ENCODE measurements at places on chromosomes 16 and 17.
A peak's percentile ranks its signal among the peaks of the same experiment; 100 is the strongest.

GRCh38 chr17:36942631-36943125 is 5.4 kb downstream of the LHX1 start:
- DNase-seq: no peak

DNA sequence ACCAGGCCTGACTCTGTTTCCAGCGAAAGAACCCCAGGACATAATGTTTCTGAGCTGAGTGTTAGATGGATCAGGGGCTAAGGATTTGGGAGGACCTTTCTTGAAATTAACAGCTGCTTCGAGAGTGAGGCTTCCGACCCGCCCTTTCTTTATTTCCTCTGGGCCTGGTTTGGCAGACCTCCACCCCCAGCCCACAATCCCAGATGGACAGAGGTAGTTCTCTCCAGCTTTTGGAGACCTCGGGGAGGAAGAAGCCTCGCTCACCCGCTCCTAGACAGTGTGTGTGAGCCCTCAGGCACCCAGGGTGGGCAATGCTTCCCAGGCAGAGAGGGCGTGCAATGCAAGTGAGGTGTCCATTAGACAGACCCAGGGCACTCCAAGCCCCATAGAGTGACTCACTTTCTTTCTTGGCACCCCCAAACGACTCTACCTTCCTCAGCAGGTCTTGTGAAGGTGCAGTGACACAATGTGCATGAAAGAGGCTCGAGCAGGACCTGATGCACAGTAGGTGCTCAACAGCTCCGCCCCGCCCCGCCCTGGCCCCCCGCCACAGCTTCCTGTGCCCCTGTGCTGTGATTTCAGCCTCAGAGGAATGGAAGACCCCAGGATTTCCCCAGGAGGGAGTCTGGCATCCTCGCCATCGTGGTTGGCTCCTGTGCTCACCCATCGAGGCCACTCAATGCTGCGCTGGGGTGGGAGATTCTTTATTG is 50.7 kb upstream of the TOB1 start:
- no peak for DNase-seq

DNA sequence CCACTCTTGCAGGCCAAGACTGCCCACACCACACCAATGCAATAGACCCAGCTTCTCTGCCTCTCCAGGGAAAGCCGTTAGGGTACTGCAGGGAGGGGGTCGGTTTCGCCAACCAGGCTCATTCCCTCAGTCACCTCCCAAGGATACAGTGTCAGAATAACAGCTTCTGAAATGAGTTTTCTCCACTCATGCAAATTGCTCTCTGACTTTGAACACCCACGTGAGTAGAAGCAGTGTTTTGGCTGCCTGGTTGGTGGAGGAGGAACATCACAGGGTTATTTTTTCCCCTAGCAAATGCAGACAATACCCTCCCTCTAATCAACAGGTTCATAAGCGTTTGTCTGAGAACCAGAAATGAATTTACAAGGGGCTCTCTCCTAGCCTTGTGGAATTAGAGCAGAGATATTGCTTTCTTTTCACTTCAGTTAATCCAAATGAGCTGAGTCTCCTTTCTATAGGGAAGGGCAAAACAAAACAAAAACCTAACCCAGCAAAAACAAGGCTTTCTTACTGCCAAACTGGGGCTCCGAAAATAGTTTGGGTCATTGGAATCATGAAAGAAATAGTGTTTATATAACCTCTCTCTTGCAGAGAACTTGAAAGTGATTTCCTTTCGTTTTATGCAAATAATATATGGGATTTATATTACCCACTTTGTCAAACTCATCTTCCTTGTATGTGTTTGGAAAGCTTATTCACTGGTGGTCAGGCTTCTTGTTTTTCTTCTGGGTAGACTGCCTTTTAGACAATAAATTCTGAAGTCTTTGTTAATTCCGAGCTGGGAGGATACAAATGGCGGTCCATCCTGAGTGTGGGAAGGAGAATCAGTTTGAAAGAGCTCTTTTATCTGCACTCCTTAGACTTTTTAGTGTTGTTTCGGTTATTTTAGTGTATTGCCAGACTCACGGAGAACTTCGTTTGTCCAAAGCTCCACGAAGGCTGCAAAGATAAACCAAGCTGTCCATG is 229.9 kb downstream of the MSI2 start:
- DNase-seq: no peak

- DNase-seq: no peak
Observed at GRCh38 chr16:80837533-80838147, 33.2 kb upstream of the CDYL2 start.

DNA sequence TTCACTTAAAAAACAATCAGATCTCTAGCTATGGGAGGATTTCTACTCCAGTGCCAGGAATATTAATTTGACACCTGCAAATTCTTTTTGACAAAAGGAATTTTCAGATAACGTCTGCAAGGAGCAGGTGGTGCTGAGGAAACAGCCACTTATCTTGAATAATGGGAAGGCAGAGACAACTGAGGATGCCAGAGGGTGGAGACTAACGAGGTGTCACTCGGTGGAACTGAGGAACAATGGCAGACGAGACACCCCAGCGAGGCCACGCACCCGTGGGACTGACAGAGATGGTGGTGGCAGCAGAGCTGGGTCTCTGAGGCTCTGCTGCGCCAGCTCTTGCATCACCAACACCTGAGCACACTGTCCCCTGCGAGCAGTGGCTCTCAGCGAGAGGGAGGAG is 42.2 kb downstream of the VAC14 start:
- no peak for DNase-seq

DNA sequence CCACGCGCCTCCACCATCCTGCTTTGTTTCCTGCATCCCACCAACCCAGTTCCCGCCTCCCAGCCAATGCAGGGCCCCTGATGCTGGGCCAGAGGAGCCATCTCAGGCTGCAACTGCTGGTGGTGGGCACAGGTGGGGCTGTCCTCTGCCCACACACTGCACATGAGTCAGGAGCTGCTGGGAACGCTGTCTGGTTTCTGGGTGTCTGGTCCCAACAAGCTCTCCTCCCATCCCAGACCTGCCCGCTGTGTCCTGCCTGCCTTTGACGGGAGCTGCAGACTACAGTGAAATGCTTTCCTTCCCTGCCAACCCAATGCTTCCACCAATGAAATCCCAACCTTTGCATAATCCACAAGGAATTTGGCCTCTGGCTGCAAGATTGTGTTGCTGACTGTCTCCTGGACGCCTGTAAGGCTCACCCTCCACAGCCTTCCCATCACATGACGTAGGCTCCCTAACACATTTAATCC is 98.9 kb downstream of the N4BP1 start:
- DNase-seq: no peak

DNA sequence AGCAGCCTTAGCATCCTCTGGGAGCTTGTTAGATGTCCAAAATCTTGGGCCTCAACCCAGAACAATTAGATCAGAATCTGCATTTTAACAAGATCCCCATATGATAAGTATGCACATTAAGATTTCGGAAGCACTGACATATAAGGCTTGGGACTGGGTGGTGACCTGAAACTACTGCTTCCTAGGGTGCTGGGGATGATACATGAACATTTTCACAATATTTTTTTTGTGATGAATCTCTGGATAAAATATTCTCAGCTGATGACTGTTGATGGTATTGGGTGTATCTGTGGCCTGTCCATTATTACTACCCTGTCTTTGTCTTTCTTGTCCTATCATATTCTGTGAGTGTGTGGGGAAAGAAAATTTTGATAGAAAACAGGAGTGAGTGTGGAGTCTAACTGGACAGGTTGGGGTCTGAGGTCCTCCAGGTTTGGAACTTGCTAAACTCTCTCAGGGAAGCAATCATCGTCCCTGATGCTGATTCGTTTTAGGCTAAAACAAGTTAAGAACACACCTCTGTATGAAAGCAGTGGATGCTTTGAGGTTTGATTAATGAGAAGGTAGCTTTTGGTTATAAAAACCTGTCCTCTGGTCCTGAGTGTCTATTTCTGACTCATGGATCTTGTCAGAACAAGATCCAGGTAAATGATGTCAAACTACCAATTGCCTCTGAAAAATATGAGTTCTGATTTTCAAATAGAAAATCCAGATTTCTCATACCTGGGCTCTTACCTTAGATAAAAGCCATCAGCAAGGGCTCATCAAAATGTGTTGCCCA is 23.2 kb downstream of the KRT23 start:
- no peak for DNase-seq

- no peak for DNase-seq
Observed at GRCh38 chr16:55250701-55251100, 73.3 kb upstream of the IRX6 start.

GRCh38 chr16:5649762-5650743 is 552.5 kb upstream of the EEF2KMT start:
- DNase-seq: no peak

GRCh38 chr17:7325031-7325528 is 4.1 kb downstream of the NEURL4 start:
- no peak for DNase-seq

- no peak for DNase-seq
Observed at GRCh38 chr17:44351464-44351863, 6.4 kb downstream of the GRN start.

DNA sequence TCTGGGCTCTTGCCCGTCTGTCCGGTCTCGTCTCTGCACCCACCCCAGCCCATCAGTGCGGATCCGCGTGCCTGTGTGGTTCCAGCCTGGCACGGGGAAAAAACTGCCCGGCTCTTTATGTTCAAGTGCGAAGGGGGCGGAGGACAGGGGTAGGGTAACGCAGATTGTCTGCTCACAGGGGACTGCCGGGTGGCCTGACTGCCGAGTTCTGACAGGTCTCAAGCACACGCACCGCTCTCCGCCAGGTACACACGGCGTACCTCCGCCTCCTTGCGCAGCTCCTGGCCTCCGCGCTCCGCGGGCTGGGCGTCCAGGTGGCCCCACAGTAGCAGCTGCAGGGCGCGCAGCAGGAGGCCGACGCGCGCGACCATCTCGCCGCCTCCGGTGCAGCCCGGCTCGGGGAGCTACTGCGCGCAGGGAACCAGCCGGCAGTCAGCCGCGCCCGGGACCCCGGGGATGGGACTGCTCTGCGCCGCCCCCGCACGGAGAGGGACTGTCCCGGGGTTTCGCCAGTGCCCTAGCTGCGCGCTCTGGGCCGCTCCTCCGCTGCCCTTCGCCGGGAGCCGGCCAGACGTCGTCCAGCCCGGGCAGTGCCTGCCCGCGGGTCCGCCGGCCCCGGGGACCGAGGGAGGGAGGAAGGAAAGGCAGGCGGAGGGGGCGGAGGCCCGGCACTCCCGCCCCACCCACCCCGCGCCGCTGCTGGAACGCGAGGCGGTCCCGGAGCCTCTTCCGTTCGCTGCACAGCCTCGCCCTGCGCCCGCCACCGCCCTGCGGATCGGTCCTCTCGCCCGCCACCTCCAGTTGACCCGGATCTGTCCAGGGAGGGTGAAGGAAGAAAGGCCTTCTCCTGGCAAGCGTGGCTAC is at the start of gene MMP28:
Gene MMP28 (minus strand): TSS at position 635 of the 864 bp plus-strand sequence. CDS start 264 bp downstream, at position 371.
- peak; percentile 8 for DNase-seq

DNA sequence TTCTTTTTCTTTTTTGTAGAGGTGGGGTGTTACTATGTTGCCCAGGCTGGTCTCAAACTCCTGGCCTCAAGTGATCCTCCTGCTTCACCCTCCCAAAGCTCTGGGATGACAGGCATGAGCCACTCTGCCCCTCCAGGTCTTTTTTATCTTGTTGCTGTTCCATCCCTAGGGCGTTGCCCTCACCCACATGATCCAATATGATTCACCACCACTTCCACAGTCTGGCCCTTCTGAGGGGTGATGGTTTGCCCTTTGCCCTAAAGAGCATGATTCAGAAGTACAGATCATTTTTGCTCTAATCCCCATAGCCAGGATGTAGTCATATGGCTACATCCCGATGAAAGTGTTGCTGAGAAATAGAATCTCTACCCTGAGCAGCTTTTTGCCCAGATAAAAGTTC is 18.8 kb downstream of the STX4 start:
- DNase-seq: no peak

DNA sequence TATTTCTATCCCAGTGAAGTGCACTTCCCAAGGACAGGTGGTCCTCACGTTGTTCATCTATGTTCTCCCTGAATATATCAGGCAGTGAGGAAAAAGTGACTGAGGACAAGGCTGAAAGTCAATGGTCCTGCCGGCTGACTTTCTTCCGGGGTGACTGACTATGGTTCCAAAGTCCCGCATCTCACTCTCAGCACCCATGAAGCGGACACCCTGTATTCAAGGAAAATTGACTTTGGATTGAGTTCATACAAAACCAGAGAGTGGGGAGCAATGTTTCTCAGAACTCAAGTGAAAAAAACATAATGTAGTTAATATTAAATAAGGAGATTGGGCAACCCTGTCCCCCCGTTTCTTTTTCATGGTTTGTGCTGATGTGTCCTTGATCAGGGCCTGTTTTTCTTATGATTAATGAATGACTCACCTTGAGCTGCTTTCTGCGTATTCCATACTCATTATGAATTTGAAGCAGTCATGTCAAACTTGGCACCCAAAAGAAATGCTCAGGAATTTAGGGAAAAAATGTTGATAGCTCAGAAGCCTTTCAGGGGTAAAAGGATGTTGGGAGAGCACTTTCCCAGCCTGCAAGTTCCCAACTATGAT is 184.0 kb downstream of the CYLD start:
- DNase-seq: no peak

- no peak for DNase-seq
Observed at GRCh38 chr16:50195756-50196155, 42.6 kb downstream of the TENT4B start.

GRCh38 chr16:17921357-17921978 is 415.1 kb downstream of the NPIPA8 start:
- DNase-seq: peak; percentile 24

DNA sequence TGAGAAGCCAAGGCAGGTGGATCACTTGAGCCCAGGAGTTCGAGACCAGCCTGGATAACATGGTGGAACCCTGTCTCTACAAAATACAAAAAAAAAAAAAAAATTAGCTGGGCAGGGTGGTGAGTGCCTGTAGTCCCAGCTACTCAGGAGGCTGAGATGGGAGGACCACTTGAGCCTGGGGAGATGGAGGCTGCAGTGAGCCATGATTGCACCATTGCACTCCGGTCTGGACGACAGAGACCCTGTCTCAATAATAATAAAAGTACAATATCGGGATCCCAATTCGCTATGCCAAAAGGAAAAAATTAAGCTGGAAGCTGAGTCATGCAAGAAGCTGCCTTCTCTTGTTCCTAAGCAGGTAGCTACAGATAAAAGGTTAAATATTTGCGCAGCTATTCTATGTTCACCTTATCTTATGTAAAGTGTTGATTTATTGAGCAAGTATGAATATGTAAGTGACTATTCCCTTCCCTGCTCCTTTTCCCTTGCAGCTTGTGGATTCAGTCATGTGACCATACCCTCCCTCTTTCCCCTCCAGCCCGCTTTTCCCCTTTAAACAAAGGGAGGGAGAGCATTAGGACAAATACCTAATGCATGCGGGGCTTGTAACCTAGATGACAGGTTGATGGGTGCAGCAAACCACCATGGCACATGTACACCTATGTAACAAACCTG is 112.0 kb downstream of the LITAF start:
- DNase-seq: no peak
